ENCODE measurements at places on chromosomes 16 and 17.

- no peak for DNase-seq
Measured at GRCh38 chr17:10613775-10614513, 43.2 kb downstream of the MYH3 start.

DNA sequence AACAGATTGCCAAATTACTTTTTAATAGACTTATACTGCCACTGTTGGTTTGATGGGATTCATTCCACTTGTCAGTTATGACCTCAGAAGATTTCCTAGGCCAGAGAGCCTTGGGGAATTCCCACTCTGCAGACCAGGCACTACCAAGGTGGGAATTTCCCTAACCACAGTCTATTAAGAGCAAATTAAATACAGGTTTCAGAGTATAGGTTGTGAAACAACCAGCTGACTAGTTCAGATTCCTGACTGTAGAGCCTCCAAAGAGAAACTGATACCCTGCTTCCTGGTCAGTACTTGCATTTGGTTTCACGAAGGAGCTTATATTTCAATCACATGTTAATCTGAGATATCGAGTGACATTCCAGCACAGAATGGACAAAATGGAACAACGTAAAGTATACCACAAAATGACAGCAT is 186.5 kb downstream of the STX8 start:
- DNase-seq: peak; percentile 32

DNA sequence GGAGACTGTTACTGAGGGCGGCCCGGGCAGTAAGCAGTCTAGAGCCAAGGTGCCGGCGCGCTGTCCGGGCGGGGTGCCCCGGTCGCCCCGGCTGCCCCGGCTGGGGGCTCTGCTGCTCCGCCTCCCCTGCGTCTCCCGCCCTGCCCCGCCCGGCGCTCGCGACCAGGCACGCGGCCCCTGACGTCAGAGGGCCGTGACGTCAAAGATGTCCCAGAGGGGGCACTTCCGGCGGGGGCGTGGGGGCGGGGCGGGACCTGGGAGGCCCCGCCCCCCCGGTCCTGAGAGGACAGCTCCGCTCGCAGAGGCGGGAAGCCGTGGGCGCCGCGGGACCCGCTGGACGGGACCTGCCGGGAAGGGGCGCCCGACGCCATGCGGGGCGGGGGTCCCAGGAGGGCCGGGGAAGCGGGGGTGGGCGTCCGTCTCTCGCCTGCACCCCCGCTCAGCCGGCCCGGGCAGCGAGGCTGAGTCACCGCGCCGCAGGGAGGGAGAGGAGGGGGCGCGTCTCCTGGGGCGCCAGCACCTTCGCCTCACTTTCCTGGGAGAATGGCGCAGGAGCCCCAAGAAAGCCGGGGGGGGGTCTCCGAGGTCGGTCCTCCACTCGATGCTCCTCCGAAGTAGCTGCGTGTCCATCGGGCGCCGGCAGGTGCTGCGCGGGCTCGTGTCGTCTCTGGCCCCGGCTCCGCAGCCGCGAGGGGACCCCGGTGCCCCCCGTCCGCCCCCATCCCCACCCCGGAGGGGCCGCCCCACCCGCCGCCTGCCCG is 4.4 kb upstream of the HIC1 start:
- no peak for DNase-seq

GRCh38 chr16:29831490-29831889 is 11.2 kb downstream of the MVP start:
- DNase-seq: no peak

- no peak for DNase-seq
Measured at GRCh38 chr17:40625311-40625710, 22.3 kb downstream of the SMARCE1 start.

DNA sequence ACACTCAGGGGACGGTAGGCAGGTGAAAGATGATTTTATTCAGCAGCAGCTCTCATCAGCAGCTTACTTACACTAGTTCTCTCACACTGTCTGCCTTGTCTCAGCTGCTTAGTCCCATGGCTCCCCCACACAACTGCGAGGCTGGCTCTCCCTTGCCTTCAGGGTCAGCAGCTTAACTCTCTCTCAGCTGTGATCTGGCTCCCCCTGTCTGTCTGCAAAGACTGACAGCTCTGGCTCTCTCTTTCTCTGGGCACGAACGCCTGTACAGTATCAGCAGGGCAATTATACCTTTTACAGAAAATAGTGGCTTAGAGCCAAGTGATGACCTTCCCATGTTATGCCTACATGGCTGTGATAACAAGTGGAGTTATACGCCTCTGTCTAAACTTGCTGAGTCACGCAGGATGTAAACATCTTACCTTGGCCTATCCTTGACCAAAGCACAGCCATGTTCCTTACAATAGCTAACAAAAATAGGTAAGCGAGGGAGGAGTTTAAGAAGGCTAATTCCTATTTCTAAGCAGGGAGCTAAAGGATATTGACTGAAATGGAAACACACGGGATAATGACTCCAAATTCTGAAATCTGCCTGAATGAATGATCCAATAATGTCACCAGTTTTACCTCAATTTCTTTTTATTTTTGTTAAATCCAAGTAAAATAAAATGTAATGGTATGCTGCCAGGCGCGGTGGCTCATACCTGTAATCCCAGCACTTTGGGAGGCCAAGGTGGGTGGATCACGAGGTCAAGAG is 1.1 kb upstream of the NDUFAB1 start:
- no peak for DNase-seq

GRCh38 chr16:2825049-2825742 is 4.9 kb upstream of the ZG16B start:
- DNase-seq: no peak

GRCh38 chr17:77320044-77320440 is 179.3 kb downstream of the SEC14L1 start:
- peak; percentile 12 for DNase-seq

GRCh38 chr17:62704381-62704971 is 77.0 kb downstream of the MRC2 start:
- DNase-seq: no peak
